Activated CD4-positive, alpha-beta memory T cell treated with anti-CD3 and anti-CD28 coated beads for 36 hours (primary cell): ENCODE measurements at places on chromosomes 2 and 18.
A peak's percentile ranks its signal among the peaks of the same experiment; 100 is the strongest.

- DNase-seq: no peak
Measured at GRCh38 chr2:50957896-50958295, 74.0 kb downstream of the NRXN1 start.

DNA sequence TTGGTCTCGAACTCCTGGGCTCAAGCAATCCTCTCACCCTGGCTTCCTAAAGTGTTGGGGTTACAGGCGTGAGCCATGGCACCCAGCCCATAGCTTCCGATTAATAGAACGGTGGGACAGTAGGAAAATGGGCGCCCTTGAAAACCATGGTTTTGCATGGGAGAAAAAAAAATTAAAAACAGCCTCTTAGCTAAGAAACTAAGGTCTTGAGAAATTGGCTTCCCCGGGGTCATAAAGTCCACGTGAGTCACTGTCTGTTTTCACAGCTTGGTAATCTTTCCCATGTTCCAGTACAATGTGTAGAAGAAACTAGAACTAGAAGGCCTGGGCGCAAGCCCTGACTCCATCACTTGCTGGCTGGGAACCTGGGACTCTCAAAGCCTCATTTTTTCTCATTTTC, 20.7 kb downstream of the B3GNT2 start:
- DNase-seq: peak; percentile 22

DNA sequence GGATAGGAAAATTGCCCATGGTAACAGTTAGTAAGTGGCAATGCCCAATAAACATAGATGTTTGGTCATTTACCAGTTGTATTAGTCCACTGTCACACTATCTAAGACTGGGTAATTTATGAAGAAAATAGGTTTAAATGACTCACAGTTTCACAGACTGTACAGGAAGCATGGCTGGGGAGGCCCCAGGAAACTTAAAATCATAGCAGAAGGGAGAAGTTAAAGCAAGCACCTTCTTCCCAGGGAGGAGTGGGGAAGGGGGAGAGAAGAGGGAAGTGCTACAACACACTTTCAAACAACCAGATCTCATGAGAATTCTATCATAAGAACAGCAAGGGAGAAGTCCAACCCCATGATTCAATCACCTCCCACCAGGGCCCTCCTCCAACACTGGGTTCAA, 23.4 kb downstream of the NR4A2 start:
- DNase-seq: no peak

- DNase-seq: no peak
Measured at GRCh38 chr2:130928385-130928784, 91.7 kb downstream of the ARHGEF4 start.

GRCh38 chr18:51028201-51028805, 1.7 kb upstream of the SMAD4 start:
- DNase-seq: peak; percentile 49

- DNase-seq: no peak
Measured at GRCh38 chr2:118618279-118618678, 229.2 kb downstream of the EN1 start.

DNA sequence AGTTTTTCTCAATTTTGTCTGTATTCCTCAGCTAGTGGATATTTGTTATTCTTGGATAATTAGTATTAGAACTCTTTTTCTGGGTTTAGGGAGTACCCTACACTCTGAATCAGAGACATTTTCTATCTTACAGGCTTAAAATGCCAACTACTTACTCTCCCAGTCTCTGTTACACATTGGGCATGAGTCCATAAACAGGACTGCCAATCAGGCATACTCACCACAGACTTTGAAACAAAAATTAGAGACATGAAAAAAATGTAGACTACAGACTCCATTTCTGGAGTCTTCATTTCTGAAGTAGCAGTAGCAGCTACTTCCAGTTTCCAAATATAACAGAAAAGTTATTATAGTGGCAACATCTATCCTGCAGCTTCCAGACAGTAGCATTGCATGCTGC, 279.7 kb downstream of the MBD5 start:
- DNase-seq: no peak

DNA sequence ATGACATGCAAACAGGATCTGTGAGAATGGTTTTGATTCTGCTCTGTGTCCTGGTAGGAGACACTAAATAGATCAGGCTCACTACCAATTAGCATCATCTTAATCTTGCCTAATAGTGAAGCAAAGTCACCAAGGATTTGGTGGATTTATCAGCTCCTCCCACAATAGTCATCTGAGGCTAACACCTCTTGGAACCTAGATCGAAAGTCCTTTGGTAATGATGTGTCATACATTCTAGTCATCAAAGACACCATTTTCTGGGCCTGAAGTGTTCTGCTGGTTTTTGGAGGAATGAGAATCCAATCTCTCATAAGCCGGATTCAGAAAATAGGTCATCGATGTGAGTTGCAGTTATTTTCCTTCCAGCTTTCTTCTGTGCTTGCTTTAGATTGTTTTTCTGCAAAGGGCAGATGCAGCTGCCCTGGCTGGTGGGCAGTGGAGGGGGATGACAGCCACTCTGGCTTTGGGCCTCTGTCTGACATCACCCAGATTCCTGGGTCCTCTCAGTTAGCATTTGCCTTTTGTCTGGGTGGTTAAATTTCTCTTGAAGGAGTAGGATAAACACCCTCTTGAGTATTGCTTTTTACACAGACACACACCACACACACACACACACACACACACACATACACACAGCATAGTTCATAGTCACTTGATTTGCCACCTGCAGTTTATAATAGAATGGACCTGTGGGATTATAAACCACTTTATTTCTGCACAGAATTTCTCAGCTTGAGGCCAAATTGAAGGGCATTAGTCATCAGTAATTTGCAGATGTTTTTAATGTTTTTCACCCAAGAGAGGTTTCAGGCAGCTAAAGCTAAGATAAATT, at the start of gene MYO3B:
Gene MYO3B (plus strand): TSS at position 198 of the 832 bp plus-strand sequence. CDS start 141 bp downstream, at position 339.
- no peak for DNase-seq

GRCh38 chr2:102233132-102233884, 46.5 kb downstream of the IL1RL2 start:
- no peak for DNase-seq

DNA sequence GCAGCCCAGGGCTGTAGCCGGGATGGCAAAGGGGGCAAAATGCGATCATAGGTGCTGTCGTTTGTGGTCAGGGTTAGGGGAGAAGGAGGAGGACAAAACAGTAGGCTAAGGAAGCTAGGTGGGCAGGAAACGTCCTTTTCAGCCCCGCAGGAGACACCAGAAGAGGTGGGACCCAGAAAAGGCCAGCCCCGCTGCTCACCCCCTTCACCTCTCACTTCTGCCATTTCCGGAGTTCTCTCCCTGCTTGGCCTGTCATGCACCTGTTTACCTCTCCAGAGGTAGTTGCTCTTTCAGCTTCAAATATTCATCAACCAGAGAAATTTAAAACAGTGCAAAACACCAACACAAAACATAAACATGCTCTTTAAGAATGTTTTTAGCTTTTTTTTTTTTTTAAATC, 849 bp downstream of the AQP4 start:
- DNase-seq: no peak

DNA sequence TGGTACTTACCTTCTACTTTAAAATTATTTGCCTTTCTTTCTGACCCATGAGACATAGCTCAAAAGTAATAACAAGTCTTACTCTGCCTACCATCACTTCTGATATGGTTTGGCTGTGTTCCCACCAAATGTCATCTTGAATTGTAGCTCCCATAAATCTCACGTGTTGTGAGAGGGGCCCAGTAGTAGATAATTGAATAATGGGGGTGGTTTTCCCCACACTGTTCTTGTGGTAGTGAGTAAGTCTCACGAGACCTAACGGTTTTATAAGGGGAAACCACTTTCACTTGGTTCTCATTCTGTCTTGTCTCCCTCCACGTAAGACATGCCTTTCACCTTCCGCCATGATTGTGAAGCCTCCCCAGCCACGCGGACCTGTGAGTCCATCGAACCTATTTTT, 47.5 kb downstream of the GALNT3 start:
- DNase-seq: no peak

- no peak for DNase-seq
Measured at GRCh38 chr2:232883116-232883721, 13.2 kb downstream of the SNORC start.

DNA sequence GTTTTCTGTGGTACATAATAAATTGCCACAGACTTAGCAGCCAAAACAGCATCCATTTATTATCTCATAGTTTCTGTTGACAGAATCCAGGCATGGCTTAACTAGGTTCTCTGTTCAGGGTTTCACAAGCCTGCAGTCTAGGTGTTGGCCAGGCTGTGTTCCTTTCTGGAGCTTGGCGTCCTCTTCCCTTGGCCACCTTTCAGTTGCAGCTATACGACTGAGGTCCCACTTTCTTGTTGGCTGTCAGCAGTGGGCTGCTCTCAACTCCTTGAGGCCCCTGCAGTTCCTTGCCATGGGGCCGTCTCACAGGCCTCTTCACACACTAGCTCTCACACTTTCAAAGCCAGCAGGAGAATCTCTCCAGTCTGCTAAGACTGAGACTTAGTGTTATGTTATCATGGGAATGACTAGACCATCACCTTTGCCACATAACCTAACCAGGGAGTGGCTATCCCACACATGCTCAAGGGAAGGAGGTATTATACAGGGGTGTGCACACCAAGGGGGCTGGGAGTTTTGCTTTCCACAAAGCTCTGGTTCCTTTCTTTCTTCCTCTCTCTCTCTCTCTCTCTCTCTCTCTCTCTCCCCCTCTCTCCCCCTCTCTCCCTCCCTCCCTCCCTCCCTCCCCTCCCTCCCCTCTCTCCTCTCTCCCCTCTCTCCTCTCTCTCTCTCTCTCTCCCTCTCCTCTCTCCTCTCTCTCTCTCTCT, 15.8 kb downstream of the RIOK3 start:
- no peak for DNase-seq

- peak; percentile 45 for DNase-seq
Measured at GRCh38 chr2:109516445-109517117, 97.2 kb downstream of the SEPTIN10 start.

DNA sequence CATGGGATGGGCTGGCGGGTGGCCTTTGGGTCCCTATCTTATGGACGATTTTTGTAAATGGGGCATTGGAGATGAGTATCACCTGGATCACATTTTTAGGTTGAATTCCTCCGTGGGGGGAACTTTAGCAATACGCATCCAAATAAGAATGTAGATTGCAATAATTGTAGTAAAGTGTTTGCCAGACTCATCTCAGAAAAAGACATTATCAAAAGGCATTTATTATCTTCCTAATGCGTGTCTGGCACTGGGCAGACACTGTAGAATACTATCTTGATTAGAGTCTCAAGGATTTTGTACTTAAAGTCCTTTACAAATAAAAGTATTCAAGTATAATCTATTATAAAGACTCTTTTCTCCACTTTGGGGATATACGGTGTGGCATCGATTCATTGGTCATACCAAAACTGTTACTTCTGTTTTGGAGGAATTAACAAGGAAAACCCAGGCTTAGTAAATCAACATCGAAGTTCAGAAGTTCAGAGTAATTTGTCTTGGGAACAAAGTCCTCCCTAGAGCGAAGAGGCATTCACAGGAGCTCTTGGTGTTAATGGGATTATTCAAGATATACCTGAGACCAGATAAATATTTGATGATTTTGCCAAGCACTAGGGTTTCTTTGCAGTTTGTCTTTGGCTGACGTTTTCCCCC, 578 bp upstream of the ACKR3 start:
- DNase-seq: no peak

- no peak for DNase-seq
Measured at GRCh38 chr2:172856606-172857005, 121.0 kb downstream of the RAPGEF4 start.

DNA sequence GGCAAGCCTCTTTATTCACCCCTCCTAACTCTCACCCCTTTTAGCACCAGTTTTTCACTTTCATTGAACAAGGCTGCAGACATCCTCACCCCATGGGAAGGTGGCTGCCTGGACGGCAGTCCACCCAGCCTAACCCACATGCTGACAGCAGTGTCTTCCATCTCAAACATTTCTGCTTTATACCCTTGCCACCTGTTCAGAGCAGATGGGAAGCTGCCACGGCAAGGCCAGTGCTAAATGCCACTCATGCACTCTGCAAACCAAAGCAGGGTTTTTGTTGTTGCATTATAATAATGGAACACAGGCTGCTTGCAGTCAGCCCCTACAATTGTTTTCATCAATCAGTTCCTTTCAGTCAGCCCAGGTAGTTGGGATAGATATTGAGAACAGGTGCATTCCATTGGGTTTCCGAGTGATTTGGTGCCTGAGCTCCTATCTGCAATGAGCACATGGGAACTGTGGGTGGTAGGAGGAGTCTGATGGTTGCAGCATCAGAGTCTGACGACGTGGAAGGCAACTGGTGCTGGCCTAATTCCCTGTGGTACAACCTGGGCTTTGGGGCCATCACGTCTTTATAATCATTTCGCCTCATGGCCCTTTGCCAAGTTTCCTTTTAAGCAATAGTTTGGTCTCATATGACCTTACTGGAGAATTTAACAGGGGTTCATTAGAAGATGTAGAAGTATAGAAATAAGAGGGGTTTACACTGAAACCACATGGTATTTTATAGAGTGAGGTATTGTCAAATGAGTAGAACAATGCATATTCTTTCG, 252.5 kb upstream of the SP5 start:
- DNase-seq: no peak

GRCh38 chr2:3737128-3737527, 33.8 kb downstream of the DCDC2C start:
- no peak for DNase-seq

- DNase-seq: no peak
Measured at GRCh38 chr2:62941413-62941812, 109.2 kb upstream of the OTX1 start.

GRCh38 chr18:72181241-72181764, 362.8 kb downstream of the CBLN2 start:
- DNase-seq: peak; percentile 10

DNA sequence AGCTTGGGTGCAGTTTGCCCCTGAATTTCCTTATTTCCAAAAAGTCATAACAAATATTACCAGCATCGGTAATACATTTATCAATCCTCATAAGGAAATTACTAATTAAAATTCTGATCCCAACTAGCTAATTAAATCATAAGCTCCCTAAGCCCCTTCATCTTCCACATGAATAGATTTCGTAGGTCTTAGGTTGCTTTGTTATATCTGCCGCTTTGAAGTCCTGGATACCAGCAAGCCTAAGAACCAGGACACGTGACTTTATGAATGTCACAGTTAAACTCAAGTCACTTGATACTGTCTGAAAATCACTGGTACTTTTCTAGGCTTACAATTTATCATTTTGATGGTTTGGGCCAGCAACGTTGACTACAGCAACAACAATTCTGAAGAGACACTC, 134.8 kb upstream of the CAVIN2 start:
- no peak for DNase-seq

DNA sequence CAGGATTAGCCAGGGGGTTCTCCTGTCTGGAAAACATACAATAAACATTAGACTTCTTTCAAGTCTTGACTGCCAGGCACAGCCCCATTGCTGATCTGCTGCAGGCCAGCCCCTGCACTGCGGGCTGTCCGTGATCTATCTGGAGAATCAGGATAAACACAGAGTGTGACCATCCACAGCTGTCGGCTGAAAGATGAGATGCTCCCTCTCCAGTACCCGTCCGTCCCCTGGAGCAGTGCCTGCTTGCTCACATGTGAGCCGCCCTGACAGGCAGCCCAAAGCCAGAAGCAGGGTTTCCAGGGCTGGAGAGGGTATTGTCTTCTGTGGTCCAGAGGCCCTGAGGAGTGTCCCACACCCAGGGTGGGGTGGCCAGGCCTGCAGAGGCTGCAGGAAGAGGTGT, 46.1 kb upstream of the FOSL2 start:
- DNase-seq: no peak

- no peak for DNase-seq
Measured at GRCh38 chr2:155839436-155839835, 493.1 kb downstream of the NR4A2 start.

- DNase-seq: no peak
Measured at GRCh38 chr2:85091838-85092237, 41.4 kb upstream of the TCF7L1 start.
